ENCODE measurements at places on chromosomes 7 and 10. TPM values are rescaled to one million over a fixed set of nuclear protein-coding genes. Genes with fewer than 3 reads are reported as not detected.

Gene MSANTD7
- total RNA-seq = 21.6 TPM

Gene VWA2
- total RNA-seq = not detected

Gene LRIT1
- not detected for total RNA-seq

Gene CYP3A5
- not detected for total RNA-seq

Gene PI4K2A
- 10.1 TPM for total RNA-seq

Gene OR13A1
- 0.10 TPM for total RNA-seq

DNA sequence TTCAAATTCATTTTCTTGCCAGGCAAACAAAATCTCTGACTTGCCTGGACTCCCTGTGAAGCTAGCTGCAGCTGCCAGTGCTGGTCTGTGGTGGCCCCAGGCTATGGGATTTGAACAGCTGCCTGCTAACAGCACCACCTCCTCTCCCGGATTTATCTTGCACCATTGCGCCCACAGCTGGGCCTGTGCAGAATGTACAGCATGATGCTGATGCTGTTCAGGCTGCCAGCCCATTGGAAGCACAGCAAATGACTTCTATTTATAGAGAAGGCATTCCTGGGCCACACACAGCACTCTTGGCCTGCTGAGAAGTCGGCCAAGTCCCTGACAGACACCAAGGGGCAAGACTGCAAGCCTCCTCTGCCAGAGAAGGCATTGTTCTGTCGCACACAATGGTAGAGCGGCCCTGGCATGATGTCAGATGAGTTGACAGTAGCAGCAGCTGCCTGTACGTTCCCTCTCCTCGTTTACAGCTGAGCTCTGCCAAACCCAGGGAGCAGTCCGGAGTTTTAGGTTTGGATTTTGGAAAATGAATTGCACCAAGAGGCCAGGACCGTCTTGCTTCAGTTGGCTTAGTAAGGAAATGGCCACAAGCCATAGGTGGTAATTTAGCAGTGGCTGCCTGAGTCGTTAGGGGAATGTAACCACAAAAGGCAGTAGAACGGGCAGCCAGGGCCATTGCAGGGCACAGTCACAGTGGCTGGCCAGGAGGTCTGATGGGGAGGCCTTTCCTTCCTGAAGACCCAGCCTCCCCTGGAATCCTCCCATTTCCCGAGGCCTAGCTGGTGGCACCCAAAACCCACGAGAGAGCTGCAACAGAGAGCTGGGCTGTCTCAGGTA, 38.5 kb downstream of the MTURN start:
- no peak overlapping the region for H3K4me3 ChIP-seq
- DNase-seq = no peak
- H3K36me3 ChIP-seq = no peaks in the 10 kb centered on the region
- no peak overlapping the region for H3K27ac ChIP-seq
- H3K4me1 ChIP-seq = peaks cover 2% of the 10 kb centered on the region

- H3K36me3 ChIP-seq = no peaks in the 10 kb centered on the region
- H3K27ac ChIP-seq = no peak overlapping the region
- DNase-seq = no peak
- no peak overlapping the region for H3K4me3 ChIP-seq
Observed at GRCh38 chr7:24555719-24556118, 17.5 kb upstream of the PALS2 start.

- no peaks in the 10 kb centered on the region for H3K4me1 ChIP-seq
- no peaks in the 10 kb centered on the region for H3K36me3 ChIP-seq
- H3K4me3 ChIP-seq = no peak overlapping the region
- H3K27me3 ChIP-seq = no peaks in the 10 kb centered on the region
Observed at GRCh38 chr10:109668154-109668665, 255.1 kb downstream of the XPNPEP1 start.

DNA sequence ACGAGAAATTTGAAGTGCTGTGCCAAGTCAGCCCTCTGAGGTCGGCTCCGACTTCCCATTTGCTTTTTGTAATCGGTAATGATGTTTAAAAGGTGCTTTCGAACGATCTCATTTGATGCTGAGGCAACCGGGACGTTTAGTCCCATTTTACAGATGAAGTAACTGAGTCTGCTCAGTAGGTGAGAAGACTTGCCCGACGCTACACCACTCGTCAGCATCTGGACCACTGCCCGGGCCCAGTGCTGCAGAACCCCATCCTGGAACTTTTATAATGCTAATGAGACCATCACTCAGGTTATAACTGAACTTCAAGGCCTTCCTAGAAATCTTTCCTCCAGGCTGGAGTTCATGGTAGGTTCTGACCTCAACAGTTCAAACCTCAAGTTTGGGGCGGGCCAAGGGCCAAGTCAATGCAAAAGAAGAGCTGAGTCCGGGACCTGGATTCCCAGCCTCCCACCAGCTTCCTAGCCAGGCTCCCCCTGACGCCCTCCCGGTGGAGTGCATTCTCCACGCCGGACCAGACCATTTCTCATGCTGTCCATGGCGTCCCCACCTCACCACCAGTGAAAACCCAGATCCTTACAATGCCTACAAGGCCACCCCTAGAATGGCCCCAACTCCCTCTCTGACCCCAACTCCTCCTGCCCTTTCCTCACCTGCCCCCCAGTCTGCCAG, 699 bp upstream of the PDLIM1 start:
- H3K27me3 ChIP-seq = peaks cover 50% of the 10 kb centered on the region
- DNase-seq = no peak
- H3K27ac ChIP-seq = no peak overlapping the region
- H3K4me1 ChIP-seq = peaks cover 50% of the 10 kb centered on the region

DNA sequence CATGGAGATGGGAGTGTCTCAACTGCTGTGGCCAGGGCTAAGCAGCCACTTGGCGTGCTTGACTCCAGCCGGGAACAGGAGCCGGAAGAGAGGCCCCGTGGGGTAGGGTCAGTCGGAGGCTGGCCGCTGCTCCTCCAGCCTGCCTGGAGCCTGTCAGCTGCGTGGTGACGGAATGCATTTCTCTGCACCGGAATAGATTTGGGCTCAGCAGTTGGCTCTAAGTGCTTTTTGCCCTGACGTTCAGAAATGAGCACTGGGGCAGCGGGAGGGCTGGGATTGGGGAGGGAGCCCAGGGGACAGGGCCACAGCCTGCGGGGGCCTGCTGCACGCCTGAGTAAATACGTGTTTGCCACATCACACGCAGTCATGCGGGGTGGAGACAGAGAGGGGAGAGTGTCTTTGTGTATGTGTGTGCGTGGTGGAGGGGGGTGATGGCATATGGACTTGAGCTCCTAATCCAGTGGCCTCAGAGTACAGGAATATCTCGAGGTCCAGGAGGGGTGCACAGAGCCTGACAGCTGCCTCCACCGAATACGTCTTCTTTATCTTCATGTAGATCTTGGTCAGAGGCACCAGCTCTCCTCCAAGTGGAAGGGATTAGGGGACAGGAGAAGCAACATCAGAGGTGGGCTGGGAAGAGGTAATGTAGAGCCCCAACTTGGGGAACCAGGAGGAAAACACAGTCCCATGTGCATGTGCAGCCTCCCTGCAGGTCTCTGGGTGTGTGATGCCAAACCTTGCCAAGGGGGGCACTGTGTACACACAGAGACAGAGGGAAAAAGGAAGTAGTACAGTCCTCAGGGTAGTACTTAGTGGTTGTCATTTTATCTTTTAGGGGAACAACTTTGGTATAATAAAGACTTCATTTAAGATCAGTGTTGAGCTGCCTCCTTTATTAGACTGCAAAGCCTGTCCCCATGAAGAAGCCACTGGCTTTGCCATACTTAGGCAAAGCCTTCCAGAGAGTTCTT, 151.4 kb downstream of the CDH23 start:
- H3K27me3 ChIP-seq = no peaks in the 10 kb centered on the region
- peak; percentile 49 for DNase-seq
- no peak overlapping the region for H3K27ac ChIP-seq
- H3K4me3 ChIP-seq = no peak overlapping the region
- H3K36me3 ChIP-seq = no peaks in the 10 kb centered on the region

GRCh38 chr10:99807786-99808185, 25.3 kb downstream of the ABCC2 start:
- H3K27ac ChIP-seq = no peak overlapping the region
- DNase-seq = no peak
- no peak overlapping the region for H3K4me3 ChIP-seq
- H3K4me1 ChIP-seq = no peaks in the 10 kb centered on the region

- no peaks in the 10 kb centered on the region for H3K36me3 ChIP-seq
- H3K27me3 ChIP-seq = no peaks in the 10 kb centered on the region
- no peak overlapping the region for H3K4me3 ChIP-seq
- no peaks in the 10 kb centered on the region for H3K4me1 ChIP-seq
Observed at GRCh38 chr7:108181073-108181985, 51.2 kb upstream of the LAMB4 start.

DNA sequence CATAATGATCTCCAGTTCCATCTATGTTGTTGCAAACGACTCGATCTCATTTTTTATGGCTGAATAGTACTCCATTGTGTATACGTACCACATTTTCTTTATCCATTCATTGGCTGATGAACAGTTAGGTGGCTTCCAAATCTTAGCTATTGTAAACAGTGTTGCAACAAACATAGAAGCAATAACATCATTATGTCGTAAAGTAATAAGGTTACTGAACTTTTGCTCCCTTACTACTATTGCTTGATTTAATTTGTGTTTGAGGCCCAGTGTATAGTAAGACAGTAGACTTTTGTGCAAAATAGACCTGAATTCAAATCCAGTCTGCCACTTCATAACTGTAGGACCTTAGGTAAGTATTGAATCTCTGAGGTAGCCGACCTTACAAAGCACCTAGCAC, 200.1 kb upstream of the CELF2 start:
- H3K4me3 ChIP-seq = no peak overlapping the region
- H3K27ac ChIP-seq = no peak overlapping the region
- H3K36me3 ChIP-seq = no peaks in the 10 kb centered on the region

DNA sequence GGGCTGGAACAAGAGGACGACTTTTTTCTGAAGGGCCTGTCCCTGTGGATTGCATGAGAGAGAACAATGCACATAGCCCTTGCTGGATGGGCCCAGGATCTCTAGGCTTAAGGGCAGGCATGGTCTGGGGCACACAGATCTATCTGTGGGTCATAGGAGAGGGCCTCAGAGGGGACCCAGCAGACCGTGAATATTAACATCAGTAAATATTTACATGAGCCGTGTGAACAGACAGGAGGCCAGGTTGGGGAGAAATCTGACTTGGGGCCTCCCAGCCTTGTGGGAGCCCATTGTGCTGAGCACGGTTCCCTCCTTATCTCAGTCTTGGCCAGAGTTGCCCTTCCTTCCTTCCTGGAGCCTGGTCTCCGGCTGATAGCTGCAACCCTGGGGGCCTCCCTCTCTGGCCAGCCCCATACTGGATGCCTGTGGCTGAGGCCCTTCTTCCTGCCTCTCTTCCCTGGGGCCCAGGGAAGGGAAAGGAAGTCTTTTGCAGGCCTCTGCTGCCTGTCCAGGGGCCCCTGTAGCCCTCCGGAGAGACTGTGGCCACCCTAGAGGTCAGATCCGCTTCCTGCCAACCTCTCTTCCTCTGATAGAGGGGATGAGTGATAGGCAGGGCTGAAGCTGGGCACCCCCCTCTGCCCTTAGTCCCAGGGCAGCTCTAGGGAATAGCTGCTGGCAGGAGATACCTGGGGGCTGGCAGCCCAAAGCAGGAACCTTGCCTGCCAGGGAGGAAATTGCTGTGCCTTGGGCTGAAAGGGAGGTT, 44.5 kb upstream of the TRIM8 start:
- H3K27me3 ChIP-seq = no peaks in the 10 kb centered on the region
- no peak for DNase-seq
- H3K36me3 ChIP-seq = peaks cover 7% of the 10 kb centered on the region
- H3K27ac ChIP-seq = no peak overlapping the region
- H3K4me1 ChIP-seq = peaks cover 3% of the 10 kb centered on the region
- no peak overlapping the region for H3K4me3 ChIP-seq

GRCh38 chr10:113552701-113553100, at the start of gene HABP2:
Gene HABP2, plus strand, starts transcription at chr10:113553053. Its CDS starts 69 bp downstream, at chr10:113553122.
- H3K36me3 ChIP-seq = no peaks in the 10 kb centered on the region
- DNase-seq = no peak
- H3K4me1 ChIP-seq = peaks cover 9% of the 10 kb centered on the region

- no peaks in the 10 kb centered on the region for H3K4me1 ChIP-seq
- no peak overlapping the region for H3K4me3 ChIP-seq
- no peak overlapping the region for H3K27ac ChIP-seq
- no peak for DNase-seq
- no peaks in the 10 kb centered on the region for H3K27me3 ChIP-seq
- H3K36me3 ChIP-seq = no peaks in the 10 kb centered on the region
Observed at GRCh38 chr10:76408646-76409045, 977.2 kb downstream of the LRMDA start.

DNA sequence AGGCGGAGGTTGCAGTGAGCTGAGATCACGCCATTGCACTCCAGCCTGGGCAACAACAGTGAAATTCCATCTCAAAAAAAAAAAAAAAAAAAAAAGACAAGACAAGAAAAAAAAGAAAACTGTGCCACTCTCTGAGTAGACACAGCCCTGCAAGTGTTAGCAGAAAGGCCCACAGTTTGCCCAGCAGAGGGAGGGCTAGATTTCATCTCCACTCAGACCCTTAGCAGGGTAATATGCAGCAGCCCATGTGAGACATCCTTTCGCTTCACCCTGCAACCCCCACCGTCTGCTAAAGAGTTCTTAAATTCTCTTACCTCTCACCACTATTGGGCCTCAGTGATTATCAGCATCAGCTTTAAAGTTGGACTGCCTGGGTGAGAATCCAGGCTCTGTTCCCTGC, 38.2 kb downstream of the CTNNA3 start:
- H3K27ac ChIP-seq = no peak overlapping the region
- no peaks in the 10 kb centered on the region for H3K4me1 ChIP-seq
- peaks cover 1% of the 10 kb centered on the region for H3K27me3 ChIP-seq
- DNase-seq = no peak
- H3K36me3 ChIP-seq = no peaks in the 10 kb centered on the region

DNA sequence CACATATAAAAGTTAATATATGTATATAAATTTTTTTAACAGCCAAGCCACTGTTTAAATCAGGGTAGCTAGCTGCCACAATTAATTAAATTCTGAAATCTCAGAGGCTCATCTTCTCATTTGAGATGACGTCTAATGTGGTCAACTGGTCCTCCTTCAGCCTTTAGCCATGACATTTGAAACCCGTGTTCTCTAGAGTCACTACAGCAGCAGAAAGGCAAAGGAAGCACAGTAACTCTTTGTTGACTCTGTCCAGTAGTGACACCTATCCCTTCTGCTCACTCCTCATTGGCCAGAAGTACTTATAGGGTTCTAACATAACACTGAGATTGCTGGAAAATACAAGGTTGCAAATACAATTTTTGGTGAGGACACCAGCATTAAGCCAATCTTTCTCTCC, 555.5 kb downstream of the ETV1 start:
- H3K4me3 ChIP-seq = no peak overlapping the region
- no peak for DNase-seq
- H3K27ac ChIP-seq = no peak overlapping the region
- no peaks in the 10 kb centered on the region for H3K27me3 ChIP-seq
- H3K4me1 ChIP-seq = no peaks in the 10 kb centered on the region

DNA sequence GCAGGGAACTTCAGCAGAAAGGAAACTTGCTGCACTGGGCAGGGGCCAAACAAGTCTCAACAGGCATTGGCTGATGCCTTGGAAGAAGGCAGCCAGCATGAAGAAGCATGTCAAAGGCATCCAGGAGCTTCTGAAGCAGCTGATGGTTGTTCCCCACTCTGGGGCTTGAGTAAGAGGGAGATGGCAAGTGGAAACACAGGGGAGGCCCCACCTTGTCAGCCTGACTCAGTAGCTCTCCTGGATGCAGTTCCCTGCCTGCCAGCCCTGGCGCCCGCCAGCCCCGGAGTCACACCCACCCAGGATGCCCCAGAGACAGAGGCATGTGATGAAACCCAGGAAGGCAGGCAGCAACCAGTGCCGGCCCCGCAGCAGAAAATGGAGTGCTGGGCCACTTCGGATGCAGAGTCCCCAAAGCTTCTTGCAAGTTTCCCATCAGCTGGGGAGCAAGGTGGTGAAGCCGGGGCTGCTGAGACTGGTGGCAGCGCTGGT, 96.5 kb downstream of the TACC2 start:
- no peak overlapping the region for H3K4me3 ChIP-seq
- H3K4me1 ChIP-seq = no peaks in the 10 kb centered on the region
- no peak for DNase-seq
- no peaks in the 10 kb centered on the region for H3K36me3 ChIP-seq

Data from activated CD4-positive, alpha-beta T cell treated with anti-CD3 and anti-CD28 coated beads, Interleukin-2, amount 10 ng/mL, durations not matched to agents 7 days and 5 days (primary cell).